ENCODE measurements at places on chromosomes 1 and 21.
A peak's percentile ranks its signal among the peaks of the same experiment; 100 is the strongest.

- DNase-seq = no peak
Observed at GRCh38 chr1:37094302-37094701, 60.0 kb upstream of the GRIK3 start.

GRCh38 chr1:84406346-84406861, 8.1 kb downstream of the DNASE2B start:
- DNase-seq = no peak

DNA sequence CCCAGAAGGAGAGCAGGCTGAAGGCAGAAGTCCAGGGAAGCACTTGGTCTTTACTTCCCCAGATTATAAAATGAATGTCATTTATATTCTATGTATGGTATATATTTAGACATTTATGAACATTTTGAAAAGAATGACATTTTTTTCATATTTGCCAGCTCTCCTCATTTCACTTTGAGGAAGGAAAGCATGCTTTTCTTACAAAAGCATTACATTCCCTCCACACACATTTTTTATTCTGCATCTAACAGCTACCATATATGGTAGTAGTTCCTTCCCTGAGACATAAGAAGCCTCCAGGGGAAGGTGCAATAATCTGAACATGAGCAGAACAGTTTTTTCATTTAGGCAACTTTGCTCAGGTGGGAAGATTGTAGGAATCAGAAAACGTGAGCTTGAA, 94.0 kb downstream of the LRRC7 start:
- DNase-seq = no peak

DNA sequence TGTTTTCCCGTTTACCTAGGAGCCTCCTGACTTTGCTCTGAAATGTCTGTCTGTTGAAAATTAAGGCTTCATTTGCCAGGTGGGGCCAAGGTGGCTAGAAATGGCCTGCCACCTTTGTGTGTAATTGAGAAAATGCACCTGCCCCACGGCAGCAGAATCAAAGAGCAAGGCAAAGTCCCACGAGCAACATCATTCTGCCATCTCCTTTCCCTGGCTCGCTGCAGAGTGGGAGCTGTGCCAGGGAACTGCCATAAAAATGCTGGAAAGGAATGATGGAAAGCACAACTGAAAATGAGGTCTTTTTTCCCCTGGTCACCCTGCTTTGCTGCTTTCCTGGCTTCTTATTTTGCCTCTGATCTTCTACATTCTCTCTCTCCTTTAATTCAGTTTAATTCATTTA, 5.5 kb upstream of the OLFML2B start:
- DNase-seq = no peak

GRCh38 chr1:185337246-185337645, 20.2 kb upstream of the IVNS1ABP start:
- DNase-seq = no peak

DNA sequence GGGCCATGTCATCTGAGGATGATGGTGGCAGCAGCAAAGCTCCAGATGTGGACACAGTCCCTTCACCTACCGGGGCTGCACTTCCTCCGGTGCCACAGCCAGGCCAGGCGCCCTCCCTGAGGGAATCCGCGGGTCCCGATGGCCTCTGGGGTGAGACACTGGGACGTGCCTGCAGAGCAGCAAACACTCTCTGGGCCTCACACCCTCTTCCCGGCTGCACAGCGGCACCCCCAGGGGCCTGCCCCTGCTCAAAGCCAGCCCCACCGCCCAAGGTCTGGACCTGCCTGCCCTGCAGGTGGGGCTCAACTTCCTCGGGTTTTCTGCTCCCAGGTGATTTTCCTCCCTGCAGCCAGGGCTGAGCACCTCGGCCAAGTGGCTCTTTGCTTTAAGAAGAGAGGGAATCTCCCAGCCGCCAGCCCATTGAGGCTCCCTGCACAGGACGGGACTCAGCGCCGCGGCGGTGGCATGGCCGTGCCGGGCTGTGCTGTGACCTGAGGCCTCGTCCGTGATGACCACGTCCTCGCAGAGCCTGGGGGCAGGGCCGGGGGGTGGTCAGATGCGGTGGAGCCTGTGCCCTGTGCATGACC, 21.3 kb upstream of the COL18A1 start:
- no peak for DNase-seq

GRCh38 chr1:184285401-184286087, 101.3 kb upstream of the C1orf21 start:
- no peak for DNase-seq

DNA sequence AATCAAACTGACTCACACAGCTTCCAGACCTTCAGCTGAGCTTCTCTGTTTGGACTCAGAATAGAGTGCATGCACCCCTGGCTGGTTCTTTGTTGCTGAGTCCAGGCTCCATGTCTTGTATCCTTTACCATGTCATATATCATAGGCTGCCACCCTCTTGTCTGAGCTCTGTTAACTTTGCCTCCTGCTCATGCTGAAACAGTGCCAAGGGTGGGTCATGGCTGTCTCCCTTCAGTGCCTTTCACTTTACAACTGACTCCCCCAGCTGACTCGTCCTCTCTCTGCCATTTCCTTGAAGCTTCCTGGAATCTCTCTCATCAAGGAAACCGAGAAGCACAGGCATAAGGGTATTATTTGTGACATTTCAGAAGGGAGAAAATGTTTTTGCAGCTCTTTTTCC, 885.3 kb downstream of the TTLL7 start:
- no peak for DNase-seq

GRCh38 chr1:91564888-91565701, 64.4 kb downstream of the CDC7 start:
- no peak for DNase-seq

DNA sequence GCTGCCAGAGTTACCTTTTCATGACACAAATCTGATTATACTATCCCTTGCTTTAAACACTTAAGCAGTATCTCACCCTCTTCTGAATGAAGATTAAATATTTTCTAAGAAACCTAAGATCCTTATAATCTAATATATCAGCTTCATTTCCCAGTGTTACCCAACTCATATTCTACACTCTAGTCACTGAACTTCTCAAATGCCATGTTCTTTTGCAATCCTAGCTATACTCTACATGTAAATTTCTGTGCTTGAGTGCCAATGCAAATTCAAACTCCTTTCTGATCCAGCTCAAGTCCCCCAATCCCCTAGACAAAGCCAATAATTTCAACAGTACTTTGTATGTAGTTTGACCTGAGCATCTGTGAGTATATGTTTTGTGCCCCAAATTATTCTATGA, 293.9 kb downstream of the SDCCAG8 start:
- no peak for DNase-seq

DNA sequence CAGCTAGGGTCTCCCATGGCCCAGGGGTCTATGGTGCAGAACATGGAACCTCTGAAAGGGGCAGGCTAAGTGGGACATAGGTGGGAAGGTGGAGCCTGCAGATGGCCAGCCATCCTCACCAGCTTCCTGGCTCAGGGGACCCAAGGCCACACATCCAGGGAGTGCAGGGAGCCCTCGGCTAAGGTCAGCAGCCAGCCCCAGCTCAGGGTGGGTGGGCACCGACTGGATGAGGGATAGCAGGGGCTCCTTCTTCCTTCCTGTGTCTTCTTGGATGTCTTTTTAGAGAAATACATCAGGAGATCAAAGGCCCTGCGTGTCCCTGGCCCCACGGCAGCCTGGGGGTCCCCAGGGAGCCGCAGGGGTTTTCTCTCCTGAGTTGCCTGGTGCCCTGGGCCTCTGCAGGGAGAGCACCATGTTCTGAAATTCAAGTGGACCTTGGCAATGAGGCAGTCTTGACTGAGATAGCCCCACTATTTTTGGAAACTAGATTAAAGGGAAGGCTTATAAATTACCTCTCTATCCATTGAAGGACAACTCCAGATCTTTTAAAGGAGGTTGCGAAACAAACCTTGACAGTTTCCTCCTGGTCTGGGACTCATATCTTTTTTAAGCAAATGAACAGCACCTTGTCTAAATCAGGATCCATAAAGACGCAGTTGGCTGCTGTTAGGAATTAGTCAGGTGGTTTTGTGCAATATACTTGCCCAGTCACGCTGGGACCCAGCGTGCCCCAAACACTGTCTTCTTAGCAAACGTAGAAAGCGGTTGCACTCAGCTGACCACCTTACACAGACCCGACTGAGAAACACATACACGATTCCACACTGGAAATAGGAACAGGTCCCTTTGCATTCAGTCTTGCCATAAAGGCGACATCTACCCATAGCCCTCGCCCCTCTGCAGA, 242.3 kb downstream of the TOMM20 start:
- DNase-seq = no peak

GRCh38 chr1:236802264-236802663, 7.2 kb downstream of the MTR start:
- no peak for DNase-seq

DNA sequence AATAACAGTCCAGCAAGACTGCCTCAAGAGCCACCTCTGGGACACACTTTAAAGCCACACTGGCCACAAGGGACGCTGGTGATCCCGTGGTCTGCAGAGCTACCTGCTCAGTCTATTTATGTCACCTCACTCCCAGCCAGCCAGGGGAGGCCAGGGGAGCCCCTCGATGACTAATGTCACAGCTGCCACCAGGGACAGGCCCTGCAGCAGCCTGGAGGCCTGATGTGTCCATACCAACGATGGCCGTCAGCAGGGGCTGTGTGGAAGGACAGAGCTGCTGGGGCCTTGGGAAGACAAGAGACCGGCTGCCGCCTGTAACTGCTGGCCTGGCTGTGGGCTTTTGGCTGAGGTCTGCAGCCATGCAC, 71.0 kb downstream of the SIK1 start:
- no peak for DNase-seq

DNA sequence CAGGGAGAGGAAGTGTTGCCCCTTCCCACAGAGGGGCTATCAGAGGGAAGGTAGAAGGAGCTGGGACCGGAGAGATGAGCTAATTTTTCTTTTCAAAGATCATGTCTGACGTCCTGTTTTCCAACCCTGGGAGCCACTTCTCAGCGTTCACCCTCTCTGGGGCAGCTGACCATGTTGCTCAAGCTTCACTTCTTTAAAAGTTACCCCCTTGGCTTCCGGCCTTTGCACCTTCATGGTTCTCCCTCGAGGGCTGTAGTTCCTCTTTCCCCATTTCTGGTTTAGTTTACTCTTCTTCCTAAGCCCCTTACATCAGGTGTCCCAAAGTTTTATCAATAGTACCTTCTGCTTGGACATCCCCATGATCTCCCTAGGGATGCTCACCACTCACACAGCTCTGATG, 23.8 kb upstream of the CSF1 start:
- DNase-seq = no peak

DNA sequence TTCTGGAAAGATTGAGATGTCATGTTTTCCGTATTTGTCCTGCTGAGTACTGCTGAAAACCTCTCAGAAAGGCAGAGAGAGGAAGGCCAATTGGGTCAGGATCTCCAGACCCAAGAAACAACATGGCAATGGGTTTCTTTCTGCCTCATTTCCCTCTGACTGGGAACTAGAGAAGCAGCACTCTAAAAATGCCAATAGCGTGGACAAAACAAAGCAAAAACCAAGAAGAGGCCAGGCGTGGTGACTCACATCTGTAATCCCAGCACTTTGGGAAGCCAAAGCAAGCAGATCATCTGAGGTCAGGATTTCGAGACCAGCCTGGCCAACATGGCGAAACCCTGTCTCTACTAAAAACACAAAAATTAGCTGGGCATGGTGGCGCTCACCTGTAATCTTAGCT, 18.3 kb downstream of the TNFRSF9 start:
- DNase-seq = no peak

GRCh38 chr1:213119794-213120193, 68.8 kb downstream of the RPS6KC1 start:
- no peak for DNase-seq

DNA sequence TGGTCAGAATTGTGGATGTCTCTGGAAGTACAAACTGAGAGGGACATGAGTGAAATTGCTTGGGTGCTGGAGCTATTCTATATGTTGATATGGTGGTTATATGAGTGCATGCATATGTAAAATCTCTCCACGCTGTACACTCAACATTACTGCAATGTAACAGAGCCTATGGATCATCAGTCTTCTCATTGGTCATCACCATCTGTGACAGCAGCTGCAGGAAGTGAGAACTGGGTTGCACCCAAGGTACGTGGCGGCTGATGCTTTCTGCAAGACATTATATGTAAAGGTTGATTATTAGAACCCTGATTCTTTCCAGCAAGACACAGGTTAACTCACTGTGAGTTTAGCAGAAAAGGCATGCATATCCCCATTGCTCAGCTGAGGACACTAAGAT, 387.1 kb downstream of the OMA1 start:
- DNase-seq = no peak

DNA sequence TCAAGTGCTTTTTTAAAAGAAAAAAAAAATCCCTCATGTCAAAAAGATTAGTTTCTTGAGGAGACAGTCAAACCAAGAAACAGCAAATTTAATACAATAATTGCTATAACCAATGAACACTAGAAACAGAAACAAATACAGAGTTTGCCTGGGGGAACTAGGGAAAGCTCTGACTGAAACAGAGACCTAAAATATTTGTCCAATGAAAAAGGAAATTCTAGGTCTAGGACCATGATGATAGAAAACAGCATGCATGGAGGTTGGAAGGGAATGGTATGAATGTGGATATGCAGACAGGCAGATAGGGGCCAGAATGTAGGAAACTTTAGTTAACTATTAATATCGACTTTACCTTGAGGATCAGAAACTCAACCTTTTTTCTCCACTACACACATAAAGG, 31.4 kb downstream of the RNF115 start:
- no peak for DNase-seq

DNA sequence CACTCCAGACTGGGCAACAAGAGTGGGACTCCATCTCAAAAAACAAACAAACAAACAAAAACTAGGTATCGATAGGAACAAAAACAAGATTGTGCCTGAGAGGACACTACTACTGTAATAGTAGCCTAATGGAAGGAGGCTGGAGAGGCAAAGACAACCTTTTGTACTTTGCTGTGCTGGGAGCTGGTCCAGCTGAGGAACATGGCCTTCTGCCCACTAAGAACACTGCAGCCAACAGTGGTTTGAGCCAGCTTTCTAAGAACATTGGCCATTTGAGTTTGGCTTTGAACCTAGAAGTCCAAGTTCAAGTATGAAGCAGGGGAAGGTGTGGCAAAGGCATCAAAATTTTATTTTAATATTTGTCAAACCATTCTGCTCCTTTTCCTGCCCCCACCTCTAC, 22.7 kb upstream of the RGS8 start:
- DNase-seq = no peak

DNA sequence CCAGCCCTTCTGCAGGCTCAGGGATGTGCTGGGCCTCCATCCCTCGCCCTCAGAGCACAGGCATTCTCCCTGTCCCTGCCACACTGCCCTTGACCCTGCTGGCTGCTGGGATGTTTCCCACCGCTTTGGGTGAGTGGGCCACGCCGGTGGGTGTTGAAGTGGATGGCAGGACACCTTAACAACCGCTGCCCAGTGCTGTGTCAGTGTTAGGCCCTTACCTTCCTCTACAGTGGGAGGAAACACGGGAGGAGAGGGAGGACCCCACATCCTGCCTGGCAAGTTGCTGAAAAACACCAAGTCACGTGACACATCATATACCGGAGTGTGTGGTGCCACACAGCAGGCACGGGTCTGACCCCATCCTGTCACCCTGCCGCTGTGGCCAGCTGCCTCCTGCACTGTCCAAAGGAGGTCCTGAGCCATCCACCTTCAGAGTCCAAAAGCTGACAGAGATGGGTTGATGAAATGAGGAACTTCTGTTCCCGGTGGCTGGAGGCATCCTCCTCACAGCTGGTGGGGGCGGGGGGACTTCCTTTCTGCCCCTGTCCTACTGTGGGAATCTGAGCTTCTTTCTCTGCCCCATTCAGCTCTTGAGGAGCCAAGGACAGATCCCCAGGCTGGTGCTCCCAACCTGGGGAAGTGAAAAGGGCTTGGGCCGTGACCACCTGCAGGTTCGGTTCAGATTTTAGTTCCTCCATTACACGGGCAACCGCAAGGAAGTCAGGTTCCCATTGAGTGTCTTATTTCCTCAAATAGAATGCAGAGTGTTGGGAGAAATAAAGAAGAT, 3.2 kb upstream of the THEMIS2 start:
- peak; percentile 39 for DNase-seq
